ENCODE measurements at places on chromosomes 6 and 20.

DNA sequence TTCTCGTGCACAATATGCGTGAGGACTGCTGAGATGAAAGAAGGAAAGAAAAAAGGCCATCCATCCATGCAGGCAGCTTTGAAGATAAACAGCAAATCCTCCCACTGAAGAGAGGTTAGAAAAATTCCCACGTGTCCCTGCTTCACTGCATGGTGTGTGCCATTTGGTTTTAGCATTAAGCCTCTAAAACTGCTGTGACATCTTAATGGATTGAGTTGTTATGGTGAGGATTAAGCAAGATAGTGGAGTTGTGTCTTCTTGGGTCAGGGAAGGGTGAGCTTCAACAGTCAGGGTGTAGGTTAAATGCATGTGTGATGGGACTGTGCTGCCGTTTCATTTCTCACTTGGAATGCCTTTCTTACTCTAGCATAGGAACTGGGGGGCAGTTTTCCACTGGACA lies 50.5 kb downstream of the ZNF831 start:
- DNase-seq: no peak

- DNase-seq: no peak
These were observed 36.6 kb downstream of the NKX2-4 start for GRCh38 chr20:21360705-21361104.

GRCh38 chr6:138250513-138251247 lies 32.4 kb upstream of the PBOV1 start:
- no peak for DNase-seq

GRCh38 chr6:142803032-142803431 lies 141.9 kb downstream of the HIVEP2 start:
- DNase-seq: no peak

GRCh38 chr6:129992881-129993280 lies 25.5 kb upstream of the L3MBTL3 start:
- no peak for DNase-seq

- DNase-seq: peak; percentile 21
These were observed 909 bp upstream of the NUDT3 start for GRCh38 chr6:34393191-34393965.

GRCh38 chr20:54353292-54353691 lies 122.1 kb upstream of the DOK5 start:
- DNase-seq: no peak

GRCh38 chr6:31187780-31188194 lies 17.3 kb upstream of the POU5F1 start:
- DNase-seq: no peak

DNA sequence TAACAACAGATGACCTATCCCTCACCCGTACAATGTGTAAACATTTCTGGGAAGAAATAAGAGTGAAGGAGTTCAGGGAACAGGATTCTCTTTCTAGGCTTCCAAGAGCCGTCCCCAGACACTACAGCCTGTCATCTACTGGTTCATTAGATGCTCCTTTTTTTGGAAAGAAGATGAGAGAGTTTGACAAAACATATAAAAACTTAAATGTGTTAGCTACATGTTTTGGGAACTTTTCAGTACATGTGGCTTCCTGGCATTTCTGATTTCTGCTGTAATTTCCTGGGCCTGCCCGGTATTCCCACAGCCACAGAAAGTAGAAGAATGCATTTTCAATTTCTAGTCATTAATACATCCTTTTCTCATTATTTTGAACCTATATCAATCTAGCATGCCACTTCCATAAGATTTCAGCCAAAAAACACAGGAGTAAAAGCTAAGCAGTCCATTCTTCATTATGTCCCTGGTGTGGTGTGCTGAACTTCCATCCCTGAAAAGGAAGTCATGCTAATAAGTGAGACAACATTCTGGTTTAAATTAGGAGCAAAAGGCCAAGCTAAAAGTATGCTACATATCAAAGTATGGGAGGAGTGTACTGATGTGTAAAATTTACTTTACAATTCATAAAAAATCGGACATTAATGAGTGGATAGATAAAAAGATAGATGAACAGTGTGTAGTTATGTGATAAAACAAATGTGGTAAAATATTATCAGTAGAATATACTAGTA lies 198.2 kb downstream of the WDR27 start:
- DNase-seq: no peak

DNA sequence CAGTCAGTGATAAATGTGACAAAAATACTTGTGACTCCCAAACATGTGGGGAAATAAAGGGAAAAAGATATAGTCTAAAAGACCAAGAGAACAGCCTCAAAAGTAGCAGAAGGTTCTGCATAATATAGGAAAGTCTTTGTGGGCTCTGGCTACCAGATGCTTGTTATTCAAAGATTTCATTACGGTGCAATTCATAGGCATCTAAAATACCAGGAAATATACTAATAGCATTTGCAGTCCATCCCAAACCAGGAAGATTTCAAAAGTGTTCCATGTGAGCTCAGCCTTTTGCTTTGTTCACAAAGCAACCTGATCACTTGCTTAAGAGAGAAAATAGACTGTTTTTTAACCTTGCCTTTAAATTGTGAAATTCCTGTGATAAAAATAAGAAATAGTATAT lies 506.7 kb upstream of the MARCKS start:
- no peak for DNase-seq

DNA sequence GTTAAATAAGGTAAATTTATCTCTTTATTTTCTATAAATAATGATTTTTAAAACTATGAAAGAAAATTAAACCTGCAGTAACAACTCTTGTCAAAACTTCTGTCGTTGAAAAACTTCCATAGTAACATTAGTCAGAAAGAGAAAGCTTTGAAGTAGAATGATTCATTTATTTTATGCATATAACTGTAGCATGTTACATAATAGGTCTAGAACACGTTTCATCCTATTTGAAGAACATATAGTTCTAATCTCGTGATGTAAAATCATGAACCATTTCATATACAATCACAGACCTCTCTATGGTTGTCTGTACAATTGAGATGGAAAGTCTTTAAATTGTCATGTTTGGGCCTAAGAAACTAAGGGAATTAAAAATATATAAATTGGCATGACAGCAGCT lies 61.3 kb upstream of the MYLIP start:
- DNase-seq: no peak

GRCh38 chr20:49948809-49949507 lies 12.8 kb downstream of the RNF114 start:
- no peak for DNase-seq

- DNase-seq: no peak
These were observed 32.3 kb upstream of the LGSN start for GRCh38 chr6:63352069-63352543.

- DNase-seq: no peak
These were observed 311.1 kb downstream of the MMUT start for GRCh38 chr6:49151957-49152356.

GRCh38 chr20:58694241-58695083 lies 1.9 kb downstream of the NPEPL1 start:
- no peak for DNase-seq

GRCh38 chr6:51007237-51007636 lies 188.6 kb downstream of the TFAP2B start:
- no peak for DNase-seq

Measured in activated CD8-positive, alpha-beta T cell treated with anti-CD3 and anti-CD28 coated beads for 36 hours (primary cell).